ENCODE measurements at places on chromosomes 2 and 18.

- no peak for DNase-seq
Measured at GRCh38 chr2:71067567-71068217, 756 bp upstream of the NAGK start.

- DNase-seq = no peak
Measured at GRCh38 chr18:28863396-28863795, 686.5 kb upstream of the CDH2 start.

DNA sequence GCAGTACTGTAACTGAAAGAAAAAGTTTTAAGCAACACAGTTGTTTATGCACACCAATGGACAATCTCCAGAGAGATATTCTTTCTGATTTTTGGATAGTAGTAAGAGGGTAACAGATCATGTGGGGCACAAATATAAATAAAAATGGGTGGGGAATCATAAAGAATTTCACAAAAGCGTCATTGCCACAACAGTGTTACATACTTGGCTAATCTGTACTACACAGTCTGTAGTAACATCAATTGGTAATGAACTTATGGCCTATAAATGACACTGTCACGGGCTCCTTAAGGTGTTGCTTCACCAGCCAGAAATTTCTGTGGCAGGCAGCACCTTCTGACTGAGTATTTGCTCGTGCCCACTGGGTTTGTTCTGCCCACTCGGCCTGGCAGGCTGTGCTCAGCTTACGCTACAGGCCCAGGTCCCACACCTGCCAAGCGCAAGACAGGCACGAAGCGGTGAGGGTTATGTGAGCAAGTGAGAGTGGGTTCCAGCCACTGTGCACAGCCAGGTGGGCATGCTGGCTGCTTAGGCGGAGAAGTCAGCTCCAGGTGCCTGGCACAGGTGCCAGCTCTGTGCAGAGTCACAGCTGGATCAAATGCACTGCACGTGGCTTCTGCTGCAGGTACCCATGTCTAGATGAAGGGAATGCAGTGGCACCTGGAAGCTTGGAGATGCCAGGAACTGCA is 532.5 kb upstream of the SLC39A10 start:
- no peak for DNase-seq

DNA sequence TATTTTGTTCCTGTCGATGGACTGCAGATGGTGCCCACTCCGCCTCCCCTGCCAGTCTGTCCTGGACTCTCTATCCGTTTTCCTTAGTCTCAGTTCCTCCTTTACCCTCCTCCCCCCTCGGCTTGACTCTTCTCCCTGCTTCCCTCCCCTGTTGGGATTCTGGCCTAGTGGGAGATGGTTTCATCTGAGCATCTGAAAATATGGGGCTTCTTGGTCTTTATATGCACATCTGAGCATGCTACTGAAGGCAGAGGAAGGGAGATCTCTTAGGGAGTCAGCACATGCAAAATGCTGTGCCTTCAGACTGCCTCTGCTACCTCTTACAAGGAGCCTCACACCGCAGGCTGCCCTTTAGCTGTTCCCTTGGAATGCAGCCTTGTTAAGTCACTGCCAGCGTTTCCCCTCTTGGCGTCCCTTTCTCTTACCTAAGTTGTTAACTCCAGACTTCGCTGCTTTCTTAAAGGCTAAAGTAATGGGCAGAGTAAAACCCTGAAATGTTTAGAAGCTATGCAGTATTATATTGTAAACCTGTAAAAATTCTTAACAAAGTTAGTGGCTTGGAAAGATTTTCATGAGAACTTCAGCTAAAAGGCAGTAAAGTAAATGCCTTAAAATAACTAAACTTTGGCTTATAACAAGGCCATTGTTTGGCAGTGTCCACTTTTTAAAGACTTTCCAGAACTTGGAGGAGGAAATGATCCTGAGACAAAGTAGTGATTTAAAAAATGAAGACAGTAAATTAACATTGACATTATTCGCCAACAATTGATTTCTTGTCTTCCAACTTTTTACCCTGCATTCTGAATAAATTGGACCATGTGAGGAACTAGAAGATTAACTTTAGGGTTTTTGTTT is 49.8 kb downstream of the LDLRAD4 start:
- DNase-seq = no peak

- DNase-seq = no peak
Measured at GRCh38 chr2:30503007-30503694, 56.1 kb downstream of the LCLAT1 start.

DNA sequence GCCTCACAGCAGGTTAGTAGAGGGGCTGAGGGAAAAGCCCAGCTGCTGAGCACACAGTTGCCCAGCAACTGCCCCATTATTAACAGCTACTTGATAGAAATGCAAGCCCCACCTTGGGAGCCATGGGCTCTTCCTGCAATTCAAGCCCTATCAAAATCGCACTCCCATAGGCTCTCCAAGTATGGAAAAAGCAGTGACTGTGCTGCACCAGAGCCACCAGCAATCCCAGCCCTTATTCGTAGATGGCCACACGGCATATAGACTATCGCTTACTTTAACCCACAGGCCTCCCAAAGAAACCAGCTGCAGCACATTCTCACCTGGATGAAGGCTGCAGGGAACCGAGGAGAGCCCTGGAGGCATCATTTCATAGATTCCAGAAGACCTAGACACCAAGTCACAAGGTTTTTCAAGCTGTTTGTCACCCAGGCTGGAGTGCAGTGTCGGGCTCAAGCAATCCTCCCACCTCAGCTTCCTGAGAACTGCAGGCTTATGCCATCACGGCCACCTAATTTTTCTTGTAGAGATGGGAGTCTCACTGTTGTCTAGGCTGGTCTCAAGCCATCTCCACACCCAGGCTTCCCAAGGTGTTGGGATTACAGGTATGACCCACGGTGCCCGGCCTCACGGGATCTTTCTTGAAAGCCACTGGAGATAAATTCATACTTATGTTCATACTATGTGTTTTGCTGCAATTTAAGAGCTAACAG is 11.3 kb downstream of the NCL start:
- no peak for DNase-seq

- no peak for DNase-seq
Measured at GRCh38 chr2:131148426-131148825, 43.3 kb downstream of the PLEKHB2 start.

GRCh38 chr2:19993731-19994130 is 3.8 kb upstream of the WDR35 start:
- no peak for DNase-seq

DNA sequence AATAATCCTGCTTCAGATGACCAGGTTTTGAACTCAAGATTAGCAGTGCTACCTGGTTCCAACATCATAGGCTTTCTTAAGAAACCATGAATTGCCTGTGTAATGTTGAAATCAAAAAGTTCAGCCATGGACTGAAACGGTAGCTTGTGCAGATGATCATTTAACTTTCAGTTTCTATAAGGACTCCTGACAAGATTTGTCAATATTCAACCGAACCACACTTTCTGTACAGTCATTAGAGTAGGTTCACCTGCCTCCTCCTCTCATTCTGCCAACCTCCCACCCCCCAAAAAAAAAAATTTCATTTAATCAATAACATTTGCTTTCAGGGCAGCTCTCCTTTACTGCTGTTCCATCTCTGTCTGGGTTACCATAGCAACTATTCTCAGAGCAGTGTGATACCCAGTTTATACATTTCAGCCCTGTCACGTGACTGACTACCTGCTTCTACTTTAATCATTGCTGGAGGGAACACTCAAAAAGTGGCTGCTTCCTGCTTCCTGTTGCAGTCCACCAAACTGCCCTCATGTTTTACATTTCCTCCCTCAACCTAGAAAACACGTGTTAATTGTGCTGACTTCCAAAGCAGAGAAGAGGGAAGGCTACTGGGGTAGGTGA is 275.5 kb downstream of the SS18 start:
- DNase-seq = no peak

DNA sequence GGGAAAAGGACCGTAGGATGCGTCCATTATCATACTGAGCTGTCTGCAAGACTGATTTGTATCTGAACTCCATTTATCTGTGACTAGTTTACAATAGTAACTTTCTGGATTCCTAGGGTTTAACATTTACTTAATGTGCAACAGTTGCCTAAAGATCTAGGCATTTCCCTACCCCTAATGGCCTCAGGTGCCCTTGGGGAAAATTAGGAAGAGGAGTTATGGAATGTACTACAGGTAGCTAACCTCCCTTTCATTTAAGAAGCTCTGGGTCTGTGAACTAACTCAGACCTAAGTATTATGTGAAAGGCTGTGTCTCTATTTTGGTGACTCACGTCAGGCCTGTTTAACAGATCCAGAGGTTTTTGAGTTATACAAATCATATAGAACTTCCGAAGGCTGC is 59.5 kb downstream of the TDRD15 start:
- DNase-seq = no peak

DNA sequence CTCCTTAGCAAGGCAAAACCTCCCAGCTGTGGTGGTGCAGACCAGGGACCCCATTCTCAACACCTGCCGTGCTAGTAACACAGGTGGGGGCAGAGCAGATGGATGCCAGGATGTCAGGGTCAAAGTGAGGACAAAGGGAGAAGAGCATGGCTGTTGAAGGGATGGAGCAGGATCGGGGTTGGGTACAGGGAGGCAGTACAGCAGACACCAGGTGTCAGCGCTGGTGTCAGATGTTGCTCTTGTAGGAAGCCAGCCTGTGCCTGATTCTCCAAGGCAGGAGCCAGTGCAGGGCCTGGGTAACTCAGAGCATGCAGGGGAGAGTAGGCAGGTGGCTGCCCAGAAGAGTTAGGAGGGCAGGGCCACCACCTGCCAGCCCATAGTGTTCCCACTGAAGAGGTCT is 222.1 kb upstream of the SPRED2 start:
- no peak for DNase-seq

DNA sequence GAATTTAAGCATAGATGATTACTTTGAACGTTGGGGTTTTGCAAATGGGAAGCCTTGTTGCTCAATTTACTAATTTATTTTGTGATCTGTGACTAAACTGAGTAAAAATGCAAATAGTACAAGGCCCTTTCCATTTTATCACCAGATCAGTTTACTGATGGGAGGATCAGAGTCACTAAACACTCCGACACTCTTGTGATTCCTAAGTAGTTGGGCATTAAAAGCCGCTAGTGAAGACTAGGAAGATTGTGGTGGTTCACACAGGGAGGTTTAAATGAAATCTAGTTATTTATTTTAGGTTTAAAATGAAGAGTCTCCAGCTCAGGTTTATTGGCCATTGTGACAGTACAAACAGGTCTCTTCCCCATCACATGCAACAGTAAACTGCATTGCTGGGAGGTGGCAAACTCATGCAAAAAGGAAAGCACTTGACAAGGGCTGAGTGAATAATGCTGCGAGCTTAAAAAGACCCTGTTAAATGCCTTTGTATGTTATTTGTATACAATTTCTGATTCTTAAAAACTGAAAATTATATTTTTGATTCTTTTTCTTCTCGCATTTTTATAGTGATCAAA is 394.8 kb upstream of the FANCL start:
- no peak for DNase-seq

DNA sequence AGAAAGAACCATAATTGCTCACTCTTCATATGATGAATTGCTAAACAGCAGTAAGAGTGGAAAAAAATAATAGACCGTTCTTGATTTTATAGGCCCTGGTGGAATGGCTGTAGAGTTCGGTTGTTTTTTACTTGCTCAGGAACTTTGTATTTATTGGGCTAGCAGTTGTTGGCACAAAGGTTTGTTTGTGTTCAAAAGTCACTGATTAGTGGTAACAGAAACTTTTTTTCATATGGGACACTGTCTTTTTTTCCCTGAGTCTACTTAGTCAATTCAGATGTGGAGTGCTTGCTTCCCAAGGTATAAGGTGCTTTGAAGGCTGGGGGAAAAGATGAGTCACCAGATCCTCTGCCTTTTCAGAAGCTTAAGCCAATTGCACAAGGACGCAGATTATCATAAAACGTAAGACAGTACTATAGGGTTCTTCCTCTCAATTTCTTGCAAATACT is 25.8 kb downstream of the PHLPP1 start:
- no peak for DNase-seq

GRCh38 chr2:67018301-67018700 is 378.8 kb upstream of the ETAA1 start:
- DNase-seq = no peak

DNA sequence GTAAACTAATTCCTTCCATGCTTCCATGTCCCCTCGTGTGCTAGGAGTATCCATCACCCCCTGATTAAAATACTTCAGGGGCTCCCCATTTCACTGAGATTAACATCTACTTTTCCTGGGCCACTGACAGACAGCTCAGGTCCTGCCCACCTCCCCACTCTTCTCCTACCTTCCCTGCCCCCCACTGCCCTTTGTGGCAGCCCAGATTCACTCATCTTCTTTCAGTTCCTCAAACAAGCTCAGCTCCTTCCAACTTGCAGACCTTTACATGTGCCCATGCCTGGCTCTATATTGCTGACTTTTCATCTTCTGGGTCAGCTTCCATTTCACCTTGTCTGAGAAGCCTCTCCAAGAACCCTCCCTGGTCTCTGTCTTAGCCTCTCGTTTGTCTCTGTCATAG is 12.0 kb downstream of the RUFY4 start:
- DNase-seq = no peak

DNA sequence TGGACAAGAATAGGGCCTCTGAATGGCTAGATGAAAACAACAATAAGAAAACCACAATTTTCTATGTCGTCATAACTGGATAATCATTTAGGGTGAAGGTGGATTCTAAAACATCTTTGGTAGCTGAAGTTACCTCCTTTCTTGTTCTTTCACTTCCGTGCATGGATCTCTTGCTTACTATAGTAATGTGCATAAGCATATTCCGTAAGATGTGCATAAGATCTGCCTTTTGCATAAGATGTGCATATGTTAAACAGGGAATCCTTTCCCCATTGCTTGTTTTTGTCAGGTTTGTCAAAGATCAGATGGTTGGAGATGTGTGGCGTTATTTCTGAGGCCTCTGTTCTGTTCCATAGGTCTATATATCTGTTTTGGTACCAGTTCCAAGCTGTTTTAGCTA is 353.6 kb downstream of the MTX2 start:
- DNase-seq = no peak

DNA sequence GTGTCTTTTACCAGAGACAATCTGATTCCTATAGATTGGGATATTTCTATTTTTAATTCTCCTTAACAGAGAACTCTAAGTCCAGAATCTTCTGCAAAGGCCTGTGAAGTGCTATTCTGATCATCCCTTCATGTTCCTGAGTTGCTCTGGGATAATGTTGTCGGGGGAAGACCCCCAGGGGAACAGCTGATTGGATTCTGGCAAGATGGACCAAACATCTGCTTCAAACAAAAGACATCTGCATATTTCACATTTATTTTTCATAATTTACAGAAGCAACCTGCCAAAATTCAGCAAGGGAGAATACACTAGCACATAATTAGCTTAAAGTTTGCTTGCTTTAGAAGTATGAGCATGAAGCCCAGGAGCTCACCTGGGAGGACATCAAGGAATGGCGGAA is 116.0 kb upstream of the ETAA1 start:
- DNase-seq = no peak

GRCh38 chr2:65539633-65540032 is 107.2 kb upstream of the SPRED2 start:
- no peak for DNase-seq

- DNase-seq = no peak
Measured at GRCh38 chr18:66226782-66227181, 377.1 kb downstream of the CDH19 start.

Measured in NCI-H1092 (cell line).